Tongue (tissue), 3 donors: ENCODE measurements at places on chromosomes 2 and 18. TPM values are rescaled to one million over a fixed set of nuclear protein-coding genes. Genes with fewer than 3 reads are reported as not detected.

Gene MOGAT1
- not detected for total RNA-seq

DNA sequence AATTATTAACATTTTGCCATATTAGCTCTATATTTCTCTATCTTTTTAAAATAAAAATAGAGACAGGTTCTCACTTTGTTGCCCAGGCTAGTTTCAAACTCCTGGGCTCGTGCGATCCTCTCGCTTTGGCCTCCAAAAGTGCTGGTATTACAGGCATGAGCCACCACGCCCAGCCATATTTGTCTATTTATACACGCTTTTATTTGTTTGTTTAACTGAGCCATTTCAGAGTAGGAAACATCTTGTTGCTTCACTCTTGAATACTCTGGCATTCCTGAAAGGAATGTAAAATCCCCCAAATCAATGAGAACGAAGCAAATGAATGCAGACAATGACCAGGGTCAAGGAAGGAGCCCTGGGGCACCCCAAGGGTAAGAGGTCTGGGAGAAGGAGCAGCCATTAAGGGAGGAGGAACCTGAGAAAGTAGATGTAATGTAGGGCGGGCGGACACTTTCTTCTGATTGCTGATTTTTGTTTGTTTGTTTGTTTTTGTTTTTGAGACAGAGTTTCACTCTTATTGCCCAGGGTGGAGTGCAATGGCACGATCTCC, 31.7 kb upstream of the RAB1A start:
- DNase-seq, result no peak

- DNase-seq, result peak; percentile 74
Observed at GRCh38 chr2:226410247-226410835, 389.3 kb downstream of the IRS1 start.

DNA sequence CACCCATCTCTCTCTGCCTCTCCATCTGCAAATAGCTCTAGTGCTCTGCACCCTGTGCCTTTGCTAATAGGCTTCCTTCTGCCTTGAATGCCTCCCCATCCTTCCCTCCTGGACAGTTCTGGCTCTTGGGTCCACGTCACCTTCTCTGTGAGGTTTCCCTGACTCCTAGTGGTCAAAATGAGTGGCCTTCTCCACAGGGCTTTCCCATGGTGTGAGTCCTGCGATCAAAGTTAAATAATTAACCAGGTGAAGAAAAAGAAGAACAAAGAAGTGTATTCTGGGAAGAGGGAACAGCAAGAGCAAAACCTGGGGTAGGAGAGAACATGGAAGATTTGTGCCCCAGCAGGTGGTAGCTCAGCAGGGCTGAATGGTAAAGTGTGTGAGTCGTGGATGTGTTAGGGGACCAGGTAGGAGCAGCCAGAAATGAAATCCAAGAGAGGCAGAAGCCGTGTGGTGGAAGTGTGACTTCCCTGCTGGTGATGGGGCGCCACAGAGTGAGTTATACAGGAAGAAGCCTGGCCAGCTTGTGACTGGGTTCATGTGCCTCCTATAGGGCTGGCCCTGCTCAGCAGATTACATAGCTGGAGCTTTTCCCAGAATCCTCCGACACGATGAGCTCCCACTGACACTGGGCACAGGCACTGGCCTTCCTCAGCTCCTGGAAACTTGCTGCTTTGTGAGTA, 93.8 kb upstream of the LDAH start:
- DNase-seq, result peak; percentile 35

- DNase-seq, result no peak
Observed at GRCh38 chr2:133296401-133296800, 271.9 kb downstream of the NCKAP5 start.

GRCh38 chr2:72887740-72888437, 681 bp downstream of the SPR start:
- DNase-seq, result peak; percentile 93

Gene ZNG1B
- total RNA-seq, result 50.9 TPM

Gene EPHA4
- 26.2 TPM for total RNA-seq

- DNase-seq, result peak; percentile 86
Observed at GRCh38 chr2:147082850-147083522, 761.8 kb upstream of the ACVR2A start.

DNA sequence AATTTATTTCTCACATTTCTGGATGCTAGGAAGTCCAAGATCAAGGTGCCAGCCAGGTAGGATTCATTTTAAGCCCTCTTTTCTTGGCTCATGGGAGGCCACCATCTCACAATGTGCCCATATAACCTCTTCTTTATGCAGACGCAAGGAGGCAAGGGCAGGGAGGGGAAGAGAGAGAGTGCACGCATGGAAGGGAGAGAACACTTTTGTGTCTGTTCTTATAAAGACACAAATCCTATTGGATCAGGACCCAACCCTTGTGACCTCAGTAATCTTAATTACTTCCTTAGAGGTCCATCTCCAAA, 32.5 kb downstream of the CMPK2 start:
- no peak for DNase-seq

DNA sequence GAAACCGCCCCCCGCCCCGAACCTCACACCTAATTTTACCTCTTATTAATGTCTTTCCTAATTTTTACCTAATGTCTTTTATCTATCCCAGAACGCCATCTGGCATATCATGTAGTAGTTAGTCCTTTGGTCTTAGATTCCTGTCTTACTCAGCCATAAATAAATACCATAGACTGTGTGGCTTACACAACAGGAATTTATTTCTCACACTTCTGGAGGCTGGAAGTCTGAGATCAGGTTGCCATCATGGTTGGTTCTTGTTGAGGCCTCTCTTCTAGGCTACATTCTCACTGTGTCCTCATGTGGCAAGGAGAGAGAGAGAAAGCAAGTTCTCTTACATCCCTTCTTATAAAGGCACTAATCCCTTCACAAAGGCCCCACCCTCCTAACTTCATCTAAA, 46.8 kb downstream of the RHBDD1 start:
- DNase-seq, result no peak

Gene BBS5
- 12.2 TPM for total RNA-seq

Gene ALPG
- total RNA-seq, result not detected

- no peak for DNase-seq
Observed at GRCh38 chr18:25646971-25647370, 295.0 kb upstream of the ZNF521 start.

DNA sequence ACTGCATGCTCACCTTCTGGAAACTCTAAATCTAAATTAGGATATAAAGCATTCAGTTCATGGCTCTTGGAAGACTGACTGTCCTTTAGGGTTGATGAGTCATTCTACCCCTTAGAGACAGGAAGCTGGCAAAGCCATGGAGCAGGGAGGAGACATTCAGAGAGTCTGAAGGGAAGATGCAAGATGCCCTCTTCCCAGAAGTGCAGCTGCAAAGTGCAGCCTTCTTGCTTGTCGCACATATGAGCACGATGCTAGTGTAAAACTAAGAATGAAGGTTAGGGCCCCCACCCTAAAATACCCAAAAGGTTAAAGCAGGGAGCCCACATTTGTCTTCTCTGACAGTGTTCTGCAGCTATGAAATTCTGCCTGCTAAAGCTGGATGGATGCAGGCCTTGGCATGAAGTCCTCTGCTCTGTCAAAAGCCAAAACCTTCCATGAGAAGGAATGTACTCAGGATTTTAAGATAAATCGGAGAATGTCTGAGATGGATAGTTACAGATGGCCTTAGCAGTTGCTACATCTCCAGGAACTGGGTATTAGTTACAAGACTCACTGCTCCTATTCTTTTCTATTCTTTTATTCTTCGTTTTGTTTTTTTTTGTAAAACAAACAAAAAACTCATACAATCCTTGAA, 89.7 kb downstream of the POLE4 start:
- no peak for DNase-seq

DNA sequence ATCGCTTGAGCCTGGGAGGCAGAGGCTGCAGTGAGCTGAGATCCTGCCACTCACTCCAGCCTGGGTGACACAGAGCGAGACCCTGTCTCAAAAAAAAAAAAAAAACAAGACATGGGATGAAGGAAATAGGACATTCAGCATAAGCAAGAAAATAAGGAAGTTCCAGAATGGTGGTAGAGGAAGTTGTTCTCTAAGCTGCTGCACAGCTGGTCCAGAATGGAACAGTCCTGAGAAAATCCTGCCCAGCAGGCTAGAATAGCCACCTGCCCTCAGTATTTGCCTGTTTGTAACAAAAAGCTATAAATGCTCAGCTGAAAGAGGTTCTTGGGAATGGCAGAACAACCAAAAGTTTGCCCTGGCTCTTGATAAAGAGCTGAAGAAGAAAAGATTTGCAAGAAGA, 11.1 kb upstream of the MAPRE3 start:
- no peak for DNase-seq

GRCh38 chr18:5057386-5058348, 139.4 kb downstream of the AKAIN1 start:
- peak; percentile 82 for DNase-seq

Gene STON1
- 13.4 TPM for total RNA-seq

Gene FNDC4
- 9.5 TPM for total RNA-seq

DNA sequence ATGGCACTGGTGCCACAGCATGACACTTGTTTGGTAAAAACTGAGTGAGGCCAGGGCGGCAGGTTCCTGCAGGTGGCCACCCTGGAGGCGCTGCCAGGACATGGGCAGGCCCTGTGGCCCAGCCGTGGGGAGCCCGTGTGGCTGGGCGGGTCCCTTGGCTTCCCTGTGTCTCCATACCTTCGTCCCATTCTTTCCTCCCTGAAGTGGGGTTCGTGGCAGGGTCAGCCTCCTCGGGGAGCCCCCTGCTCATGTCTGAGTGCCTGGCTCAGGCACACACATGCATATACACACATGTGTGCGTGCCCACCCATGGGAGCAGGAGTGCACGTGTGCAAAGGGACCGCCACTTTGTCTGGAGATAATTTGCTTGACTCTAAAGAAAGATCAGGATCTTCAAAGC, 86.5 kb upstream of the HDAC4 start:
- no peak for DNase-seq

DNA sequence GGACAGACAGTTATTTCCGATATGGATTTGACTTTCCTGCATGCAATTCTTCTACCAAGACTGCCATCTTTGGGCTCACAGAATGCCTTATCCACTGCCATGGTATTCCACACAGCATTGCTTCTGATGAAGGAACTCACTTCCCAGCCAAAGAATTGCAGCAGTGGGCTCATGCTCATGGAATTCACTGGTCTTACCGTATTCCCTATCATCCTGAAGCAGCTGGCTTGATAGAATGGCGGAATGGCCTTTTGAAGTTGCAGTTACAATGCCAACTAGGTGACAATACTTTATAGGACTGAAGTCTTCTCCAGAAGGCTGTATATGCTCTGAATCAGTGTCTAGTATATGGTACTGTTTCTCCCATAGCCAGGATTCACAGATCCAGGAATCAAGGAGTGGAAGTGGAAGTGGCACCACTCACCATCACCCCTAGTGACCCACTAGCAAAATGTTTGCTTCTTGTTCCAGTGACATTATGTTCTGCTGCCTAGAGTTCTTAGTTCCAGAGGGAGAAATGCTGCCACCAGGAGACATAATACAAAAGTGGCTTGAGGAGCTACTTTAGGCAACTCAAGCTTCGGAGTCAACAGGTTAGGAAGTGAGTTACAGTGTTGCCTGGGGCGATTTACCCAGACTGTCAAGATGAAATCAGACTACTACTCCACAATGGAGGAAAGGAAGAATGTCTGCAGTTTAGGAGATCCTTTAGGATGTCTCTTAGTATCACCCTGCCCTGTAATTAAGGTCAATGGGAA, 23.8 kb upstream of the SMAD4 start:
- DNase-seq, result no peak

- DNase-seq, result no peak
Observed at GRCh38 chr2:85954590-85955458, 66.0 kb upstream of the ST3GAL5 start.

Gene CRYGC
- not detected for total RNA-seq

DNA sequence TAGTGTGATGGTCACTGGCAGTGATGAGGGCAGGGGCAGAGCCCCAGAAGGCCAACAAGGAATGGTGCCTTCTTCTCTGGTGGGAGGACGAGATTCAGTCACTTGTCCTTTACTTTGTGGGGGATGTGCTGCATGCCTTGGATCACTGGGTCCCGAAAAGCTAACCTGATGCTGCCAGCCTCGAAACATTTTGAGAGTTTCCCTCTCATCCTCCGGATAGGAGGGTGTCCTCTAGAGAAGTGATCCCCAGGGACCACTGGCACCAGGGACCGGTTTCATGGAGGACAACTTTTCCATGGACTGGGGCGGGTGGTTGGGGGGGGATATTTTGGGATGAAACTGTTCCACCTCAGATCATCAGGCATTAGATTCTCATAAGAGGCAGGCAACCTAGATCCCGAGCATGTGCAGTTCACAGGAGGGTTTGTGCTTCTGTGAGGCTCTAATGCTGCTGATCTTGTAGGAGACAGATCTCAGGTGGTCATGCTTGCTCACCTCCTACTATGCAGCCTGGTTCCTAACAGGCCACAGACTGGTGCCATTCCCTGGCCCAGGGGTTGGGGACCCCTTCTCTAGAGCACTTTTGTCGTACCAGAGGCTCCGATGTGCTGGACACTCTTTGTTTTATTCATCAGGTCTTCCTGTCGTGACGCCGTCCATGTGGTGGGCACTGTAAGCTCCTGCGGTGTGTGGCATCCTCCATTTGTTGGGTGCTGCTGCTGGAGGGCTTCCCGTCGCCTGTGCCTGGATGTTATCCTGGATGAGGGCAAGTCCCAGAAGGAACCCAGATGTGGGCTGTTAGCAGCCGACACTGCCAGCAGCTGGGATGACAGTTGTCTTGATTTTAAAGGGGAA, 68.5 kb upstream of the HDAC4 start:
- no peak for DNase-seq

DNA sequence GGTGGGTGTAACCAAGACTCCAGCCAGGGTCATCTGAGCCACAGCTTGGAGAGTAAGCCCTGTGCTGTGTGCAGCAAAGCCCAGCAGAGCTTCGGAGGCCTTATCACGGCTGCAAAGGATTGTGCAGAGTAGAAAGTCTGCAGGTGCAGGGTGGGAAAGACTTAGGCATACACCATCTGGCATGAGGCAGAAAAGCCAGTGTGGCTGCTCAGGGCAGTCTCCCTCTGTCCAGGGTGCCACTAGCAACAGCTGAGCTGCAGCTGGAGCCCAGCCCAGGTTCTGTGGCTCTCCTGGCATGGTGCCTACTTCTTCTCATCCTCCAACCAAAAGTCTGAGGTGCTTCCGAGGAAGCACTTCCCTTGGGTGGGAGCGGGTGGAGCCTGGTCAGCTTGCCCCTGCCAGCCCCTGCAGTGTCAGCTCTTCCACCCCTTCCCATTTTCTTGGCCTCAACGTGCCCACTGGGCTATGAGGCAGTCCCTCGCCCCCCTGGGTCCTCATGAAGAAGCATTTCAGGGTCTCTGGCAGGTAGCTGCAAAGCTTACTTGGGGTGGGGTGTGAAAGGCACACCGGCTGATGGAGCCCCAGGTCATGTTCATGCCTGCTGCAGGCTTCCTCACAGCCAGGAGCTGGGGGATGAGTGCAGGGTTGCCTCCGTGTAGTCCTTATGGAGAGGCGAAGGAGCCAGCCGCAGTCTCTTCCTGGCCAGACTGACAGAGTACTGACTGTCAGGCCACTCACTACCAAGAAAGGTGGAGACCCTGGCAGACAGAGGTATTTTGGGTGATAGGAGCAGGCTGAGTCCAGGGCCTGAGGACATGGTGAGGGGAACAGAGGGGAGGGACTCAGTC, 4.8 kb downstream of the AMER3 start:
- DNase-seq, result peak; percentile 6

- DNase-seq, result no peak
Observed at GRCh38 chr2:166716968-166717367, 171.3 kb upstream of the XIRP2 start.

GRCh38 chr2:84085562-84085961, 373.5 kb downstream of the SUCLG1 start:
- DNase-seq, result peak; percentile 24
